ENCODE measurements at places on chromosomes 3 and 15. TPM values are rescaled to one million over a fixed set of nuclear protein-coding genes. Genes with fewer than 3 reads are reported as not detected.

DNA sequence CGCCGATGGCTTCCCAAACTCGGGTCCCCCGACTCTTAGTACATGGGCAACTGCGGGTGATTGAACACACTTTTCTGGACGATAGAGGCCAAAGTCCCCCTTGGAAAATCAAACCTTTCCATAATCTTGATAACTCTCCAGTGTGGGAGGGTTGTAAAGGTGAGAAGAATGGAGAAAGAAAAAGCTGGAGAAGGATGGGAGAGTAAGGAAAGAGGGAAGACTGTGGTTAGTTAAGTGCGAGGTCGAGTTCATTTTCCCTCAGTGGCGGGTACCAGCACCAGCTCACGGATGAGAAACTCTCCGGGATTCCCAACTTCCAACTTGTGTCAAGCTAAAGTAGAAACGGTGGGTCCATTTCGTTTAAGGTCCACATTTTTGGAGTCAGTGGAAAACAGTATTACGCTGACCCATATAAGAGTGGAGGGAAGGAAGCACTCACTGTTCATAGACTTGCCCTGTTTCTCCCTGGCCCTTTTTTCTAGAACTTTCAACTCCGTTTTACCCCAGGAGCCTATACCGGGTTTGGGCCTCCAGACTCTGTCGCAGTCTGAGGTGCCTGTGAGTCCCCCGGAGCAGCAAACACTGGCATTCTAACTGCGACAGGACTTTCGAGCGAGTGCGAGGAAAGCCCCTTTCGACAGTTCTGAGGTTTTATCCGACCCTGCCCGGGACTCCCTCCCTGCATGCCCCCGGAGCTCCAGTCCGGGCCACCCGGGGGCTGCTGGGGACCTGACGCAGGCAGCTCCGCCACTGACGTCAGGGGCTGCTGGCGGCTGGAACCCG is 14.8 kb downstream of the ZIC1 start:
- no peak for DNase-seq
- no peak overlapping the region for H3K27ac ChIP-seq
- no peak overlapping the region for H3K4me3 ChIP-seq
- no peaks in the 10 kb centered on the region for H3K36me3 ChIP-seq
- peaks cover 2% of the 10 kb centered on the region for H3K4me1 ChIP-seq

- no peaks in the 10 kb centered on the region for H3K4me1 ChIP-seq
- no peak for DNase-seq
- H3K4me3 ChIP-seq: no peak overlapping the region
- no peak overlapping the region for H3K27ac ChIP-seq
Observed at GRCh38 chr3:26535151-26535550, 87.4 kb upstream of the LRRC3B start.

DNA sequence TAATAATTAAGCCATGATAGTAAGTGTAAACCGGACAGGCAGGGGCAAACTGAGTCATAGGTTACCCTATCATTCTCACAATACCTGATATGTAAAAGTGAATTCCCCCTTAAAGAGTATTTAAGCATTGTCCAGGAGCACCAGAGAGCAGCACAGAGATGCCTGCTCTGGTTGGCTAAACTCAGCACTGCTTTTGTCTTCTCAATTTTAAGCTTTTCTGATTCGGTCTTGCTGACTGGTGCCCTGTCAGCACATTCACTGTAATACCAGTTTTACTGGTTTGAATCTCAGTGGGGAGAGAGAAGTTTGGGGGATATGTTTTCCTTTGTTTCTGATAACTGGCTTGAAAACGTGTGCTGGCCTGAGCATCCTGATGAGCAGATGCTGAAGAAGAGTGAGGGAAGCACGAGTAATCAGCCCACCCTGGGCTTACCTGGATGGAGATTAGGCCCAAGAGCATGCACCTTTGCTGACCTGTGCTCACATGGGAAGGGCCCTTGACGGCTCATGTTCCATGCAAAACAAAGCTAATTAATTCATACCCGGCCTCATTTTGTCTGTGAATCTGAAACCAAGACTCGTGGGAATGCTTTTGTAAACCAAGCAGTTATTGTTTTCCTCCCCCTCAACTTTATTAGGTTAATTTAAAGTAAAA is 208.5 kb upstream of the MRPL3 start:
- H3K36me3 ChIP-seq: no peaks in the 10 kb centered on the region
- no peak for DNase-seq
- no peak overlapping the region for H3K27ac ChIP-seq
- no peaks in the 10 kb centered on the region for H3K4me1 ChIP-seq
- no peak overlapping the region for H3K4me3 ChIP-seq

DNA sequence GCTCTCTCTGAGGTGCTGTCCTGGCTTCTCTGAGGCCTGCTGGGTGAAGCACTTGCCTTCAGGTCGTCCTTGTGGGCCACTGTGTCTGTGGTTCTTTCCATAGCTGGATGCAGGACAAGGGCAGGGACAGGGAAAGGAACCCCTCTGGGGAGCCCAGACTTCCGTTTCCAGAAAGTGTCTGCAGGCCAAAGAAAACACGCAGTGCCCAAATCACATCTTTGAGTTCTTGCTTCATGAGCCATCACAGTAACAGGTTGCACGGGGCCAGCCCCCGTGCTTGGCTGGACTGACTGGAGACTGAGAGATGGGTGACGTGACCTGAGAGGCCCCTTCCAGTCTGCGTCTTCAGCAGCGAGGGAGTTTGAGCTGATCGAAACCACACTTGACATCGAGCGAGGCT is 115.8 kb downstream of the GABRG3 start:
- no peaks in the 10 kb centered on the region for H3K27me3 ChIP-seq
- no peaks in the 10 kb centered on the region for H3K4me1 ChIP-seq
- no peak overlapping the region for H3K4me3 ChIP-seq
- no peak for DNase-seq

DNA sequence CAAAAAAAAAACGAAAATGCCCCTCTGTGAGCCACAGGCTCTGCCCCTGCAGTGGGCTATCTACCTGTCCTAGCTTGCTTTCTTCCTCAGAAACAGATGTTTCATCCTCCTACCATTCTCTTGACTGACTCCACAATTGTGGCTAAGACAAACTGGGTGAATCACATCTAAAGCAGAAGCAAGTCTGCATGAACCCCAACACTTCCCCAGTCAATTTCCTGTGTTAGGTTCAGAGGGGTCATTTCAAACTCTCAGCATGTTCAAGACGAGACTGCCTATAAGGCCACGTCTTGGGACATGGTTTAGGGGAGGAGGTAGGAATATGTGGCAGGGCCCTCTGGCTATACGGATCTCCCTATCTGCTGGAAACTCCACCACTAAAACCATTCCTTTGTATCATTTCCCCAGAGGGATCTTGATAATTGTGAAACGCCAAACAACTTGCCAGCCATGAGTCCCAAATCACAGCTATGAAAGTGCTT is 28.6 kb upstream of the ANKDD1A start:
- H3K27me3 ChIP-seq: no peaks in the 10 kb centered on the region
- H3K4me3 ChIP-seq: no peak overlapping the region
- peak overlapping the region; percentile 62 for H3K27ac ChIP-seq
- H3K4me1 ChIP-seq: peaks cover 21% of the 10 kb centered on the region

Gene GP5
- 0.06 TPM for polyA plus RNA-seq

Gene KLF15
- polyA plus RNA-seq: 2.8 TPM

Gene WDR53
- polyA plus RNA-seq: 5.2 TPM

Data from endothelial cell of umbilical vein (primary cell).